NCI-H2107 (cell line): ENCODE measurements at places on chromosomes 6 and 20.

GRCh38 chr6:1726341-1726768 is 116.6 kb downstream of the FOXC1 start:
- no peak for DNase-seq

DNA sequence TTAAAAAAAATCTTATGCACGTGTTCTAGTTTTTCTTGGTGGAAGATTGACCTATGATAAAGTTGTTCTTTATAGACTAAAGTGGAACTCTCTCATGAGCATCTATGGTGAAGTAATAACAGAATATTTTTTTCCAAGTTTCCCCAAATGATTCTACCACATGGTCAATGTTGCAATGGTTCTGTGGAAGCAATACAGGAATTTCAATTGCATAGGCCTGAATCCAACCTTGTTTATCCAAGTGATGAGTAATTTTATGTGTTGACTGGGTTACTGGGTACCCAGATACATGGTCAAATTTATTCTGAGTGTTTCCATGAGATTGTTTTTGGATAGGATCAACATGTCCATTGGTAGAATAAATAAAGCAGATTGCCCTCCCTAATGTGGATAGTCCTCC is 581.5 kb downstream of the MMUT start:
- DNase-seq: no peak

DNA sequence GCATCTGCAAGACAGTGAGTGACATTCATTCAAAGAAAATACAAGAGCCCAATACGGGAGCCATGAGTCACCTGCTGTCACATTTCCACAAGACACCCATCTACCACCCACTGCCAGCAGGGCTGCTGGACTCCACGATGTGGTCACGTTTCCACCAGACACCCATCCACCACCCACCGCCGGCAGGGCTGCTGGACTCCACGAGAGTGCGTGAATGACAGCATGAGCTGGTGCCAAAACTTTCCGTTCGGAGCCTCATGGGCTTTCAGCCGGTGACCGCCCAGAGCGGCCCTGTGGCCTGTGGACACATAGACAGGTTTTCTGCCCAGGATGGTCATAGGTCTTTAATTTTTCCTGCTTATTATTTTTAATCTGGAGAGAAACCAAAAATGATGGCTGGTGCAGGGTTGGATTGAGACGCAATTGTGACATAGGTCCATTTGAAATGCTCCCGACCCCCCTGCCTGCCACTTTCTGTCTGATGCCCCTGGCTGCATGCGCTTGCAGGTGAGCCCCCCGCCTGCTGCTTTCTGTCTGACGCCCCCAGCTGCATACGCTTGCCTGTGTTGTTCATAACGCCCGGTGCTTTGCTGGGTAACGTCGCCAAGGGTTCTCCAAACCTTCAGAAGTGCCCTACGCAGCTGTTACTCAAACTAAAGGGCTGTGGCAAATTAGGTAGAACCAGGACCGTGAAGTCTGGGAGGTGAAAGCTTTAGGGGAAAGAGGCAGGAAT is 59.1 kb upstream of the SMOC2 start:
- no peak for DNase-seq

GRCh38 chr6:137894779-137895385 is 27.8 kb downstream of the TNFAIP3 start:
- no peak for DNase-seq

DNA sequence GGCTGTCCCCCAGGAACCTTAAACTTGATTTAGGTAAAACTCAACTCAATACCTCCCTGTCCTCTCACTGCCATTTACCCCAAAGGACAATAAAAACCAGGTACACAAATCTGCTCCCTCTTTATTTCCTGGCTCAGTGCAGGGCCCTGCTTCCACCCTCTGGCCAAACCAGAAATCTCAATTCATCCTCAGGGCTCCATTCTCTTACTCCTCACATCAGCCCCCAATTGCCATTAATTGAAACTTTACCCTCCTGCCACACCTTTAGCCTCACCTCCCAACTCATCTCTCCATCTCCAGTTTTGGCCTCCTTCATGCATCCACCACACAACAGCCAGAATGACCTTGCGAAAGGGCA is 10.5 kb downstream of the ZBTB2 start:
- no peak for DNase-seq
